ENCODE measurements at places on chromosomes 12 and 14.

- DNase-seq = no peak
Observed at GRCh38 chr12:71476513-71476912, 36.9 kb downstream of the LGR5 start.

- DNase-seq = no peak
Observed at GRCh38 chr12:29012673-29013072, 136.4 kb upstream of the FAR2 start.

DNA sequence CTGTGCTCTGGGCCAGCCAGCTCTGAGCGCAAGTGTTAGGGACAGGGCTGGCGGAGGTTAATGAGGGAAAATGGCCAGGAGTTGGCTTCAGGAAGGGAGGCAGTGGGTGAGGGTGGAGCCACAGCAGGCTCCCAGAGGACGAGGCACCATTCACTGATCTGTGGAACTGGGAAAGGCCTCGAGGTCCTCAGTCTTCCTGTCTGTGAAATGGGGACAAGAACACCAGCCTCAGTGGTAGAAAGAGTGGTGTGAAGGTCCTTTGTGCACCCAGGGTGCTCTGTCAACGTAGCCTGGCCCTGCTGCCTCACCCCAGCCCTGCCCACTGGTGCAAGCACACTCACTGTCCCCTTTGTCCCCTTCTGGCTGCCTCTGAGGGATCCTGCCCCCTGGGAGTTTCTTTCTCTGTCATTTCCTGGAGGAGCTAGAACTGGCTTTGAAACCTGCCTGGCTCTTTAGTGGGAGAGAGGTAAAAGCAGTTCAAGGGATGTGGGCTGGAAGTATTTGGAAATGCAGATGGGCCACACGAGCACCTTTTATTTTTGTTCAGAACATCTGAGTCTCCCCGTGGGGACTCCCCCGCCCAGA is 25.0 kb downstream of the SYNDIG1L start:
- no peak for DNase-seq

DNA sequence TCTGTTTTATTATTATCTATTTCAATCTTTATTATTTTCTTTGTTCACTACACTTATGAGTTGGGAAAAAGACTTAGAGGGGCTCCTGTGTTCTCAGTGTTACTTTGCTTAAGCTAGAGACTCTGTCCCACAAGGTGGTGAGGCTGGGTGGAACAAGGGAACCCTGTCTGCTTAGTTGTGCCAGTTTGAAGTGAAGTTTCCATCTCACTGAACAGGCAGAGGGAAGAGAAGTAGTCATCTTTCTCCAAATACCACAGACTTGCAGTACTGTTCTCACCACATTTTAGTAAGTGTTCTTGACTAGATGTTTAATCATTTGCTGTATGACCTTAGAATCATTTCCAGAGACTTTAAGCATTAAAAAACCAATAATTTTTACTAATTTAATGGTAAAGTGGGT is 195.7 kb upstream of the NEDD1 start:
- no peak for DNase-seq

DNA sequence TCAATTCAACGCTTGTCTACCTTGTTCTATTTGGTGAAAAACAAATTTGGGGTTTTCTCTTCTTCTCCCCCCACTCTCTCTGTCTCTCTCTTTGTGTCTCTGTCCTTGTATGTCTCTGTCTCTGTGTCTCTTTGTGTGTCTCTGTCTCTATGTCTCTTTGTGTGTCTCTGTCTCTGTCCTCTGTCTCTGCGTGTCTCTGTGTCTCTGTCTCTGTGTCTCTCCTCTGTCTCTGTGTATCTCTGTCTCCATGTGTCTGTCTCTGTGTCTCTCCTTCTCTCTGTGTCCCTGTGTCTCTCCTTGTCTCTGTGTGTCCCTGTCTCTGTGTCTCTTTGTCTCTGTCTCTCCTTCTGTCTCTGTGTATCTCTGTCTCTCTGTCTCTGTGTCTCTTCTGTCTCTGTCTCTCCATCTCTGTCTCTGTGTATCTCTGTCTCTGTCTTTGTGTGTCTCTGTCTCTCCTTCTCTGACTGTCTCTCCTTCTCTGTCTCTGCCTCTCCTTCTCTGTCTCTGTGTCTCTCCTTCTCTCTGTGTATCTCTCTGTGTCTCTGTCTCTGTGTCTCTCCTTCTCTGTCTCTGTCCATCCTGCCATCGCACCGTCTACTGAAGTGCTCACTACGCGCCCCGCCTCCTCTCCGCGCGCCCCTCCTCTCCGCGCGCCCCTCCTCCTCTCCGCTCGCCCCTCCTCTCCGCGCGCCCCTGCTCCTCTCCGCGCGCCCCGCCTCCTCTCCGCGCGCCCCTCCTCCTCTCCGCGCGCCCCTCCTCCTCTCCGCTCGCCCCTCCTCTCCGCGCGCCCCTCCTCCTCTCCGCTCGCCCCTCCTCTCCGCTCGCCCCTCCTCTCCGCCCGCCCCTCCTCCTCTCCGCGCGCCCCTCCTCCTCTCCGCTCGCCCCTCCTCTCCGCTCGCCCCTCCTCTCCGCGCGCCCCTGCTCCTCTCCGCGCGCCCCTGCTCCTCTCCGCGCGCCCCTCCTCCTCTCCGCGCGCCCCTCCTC is 12.8 kb downstream of the LRCOL1 start:
- no peak for DNase-seq

DNA sequence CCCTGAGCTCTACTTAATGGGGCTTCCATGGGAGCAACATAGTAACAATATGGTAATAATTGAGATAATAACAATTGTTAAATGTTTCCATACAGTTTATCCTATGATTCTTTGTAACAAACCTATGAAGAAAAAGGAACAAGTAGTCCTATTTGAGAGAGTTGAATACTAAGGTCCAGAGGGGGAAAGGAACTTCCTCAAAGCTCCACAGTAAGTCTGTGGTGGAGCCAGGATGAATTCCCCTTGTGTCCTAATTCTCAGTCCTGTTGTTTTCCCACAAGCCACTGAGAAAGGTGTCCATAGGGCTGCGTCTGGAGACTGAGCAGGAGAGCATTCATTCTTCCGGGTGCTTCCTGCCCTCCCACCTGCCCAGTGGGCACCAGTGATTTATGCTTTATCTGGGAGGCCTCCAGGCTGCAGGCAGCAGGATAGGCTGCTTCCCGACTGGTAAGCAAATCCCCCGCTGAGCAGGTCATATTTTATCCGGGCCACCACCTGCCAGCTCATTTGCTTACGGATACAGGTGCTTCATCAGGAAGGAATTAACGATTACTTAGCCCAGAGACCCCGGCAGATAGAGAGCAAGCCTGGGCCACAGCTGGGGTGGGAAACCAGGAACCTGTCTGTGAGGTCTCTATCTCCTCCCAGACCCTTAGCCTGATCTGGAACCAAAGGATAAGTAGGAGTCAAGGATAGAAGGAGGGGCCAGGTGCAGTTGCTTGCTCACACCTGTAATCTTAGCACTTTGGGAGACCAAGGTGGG is 33.9 kb upstream of the FAM222A start:
- DNase-seq = no peak

- DNase-seq = no peak
Observed at GRCh38 chr12:6333566-6333965, 8.3 kb downstream of the TNFRSF1A start.

All from NCI-H1694 (cell line).